ENCODE measurements at places on chromosomes 4 and X. TPM values are rescaled to one million over a fixed set of nuclear protein-coding genes. Genes with fewer than 3 reads are reported as not detected.

The BEX5 gene
- total RNA-seq, result not detected

The ARHGEF38 gene
- under 0.01 TPM for total RNA-seq

The CXCL3 gene
- total RNA-seq, result 0.85 TPM

The HOPX gene
- total RNA-seq, result 2.6 TPM

The ZMAT1 gene
- total RNA-seq, result 1.3 TPM

The DMD gene
- total RNA-seq, result 2.4 TPM

The LSM6 gene
- 28.4 TPM for total RNA-seq

DNA sequence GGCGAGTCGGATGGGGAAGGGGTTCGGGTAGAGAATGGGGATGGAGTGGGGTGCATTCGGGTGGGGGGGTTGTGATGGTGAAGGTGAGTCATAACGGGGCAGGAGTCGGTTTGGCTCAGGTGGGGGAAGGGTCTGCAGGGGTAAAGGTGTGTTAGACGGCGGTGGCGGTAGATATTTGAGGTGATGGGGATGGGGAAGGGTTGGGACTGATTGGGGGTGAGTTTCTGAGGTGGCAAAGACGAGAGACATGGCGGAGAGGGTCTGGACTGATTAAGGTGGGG, 738 bp downstream of the SYP start:
- no peak for DNase-seq

DNA sequence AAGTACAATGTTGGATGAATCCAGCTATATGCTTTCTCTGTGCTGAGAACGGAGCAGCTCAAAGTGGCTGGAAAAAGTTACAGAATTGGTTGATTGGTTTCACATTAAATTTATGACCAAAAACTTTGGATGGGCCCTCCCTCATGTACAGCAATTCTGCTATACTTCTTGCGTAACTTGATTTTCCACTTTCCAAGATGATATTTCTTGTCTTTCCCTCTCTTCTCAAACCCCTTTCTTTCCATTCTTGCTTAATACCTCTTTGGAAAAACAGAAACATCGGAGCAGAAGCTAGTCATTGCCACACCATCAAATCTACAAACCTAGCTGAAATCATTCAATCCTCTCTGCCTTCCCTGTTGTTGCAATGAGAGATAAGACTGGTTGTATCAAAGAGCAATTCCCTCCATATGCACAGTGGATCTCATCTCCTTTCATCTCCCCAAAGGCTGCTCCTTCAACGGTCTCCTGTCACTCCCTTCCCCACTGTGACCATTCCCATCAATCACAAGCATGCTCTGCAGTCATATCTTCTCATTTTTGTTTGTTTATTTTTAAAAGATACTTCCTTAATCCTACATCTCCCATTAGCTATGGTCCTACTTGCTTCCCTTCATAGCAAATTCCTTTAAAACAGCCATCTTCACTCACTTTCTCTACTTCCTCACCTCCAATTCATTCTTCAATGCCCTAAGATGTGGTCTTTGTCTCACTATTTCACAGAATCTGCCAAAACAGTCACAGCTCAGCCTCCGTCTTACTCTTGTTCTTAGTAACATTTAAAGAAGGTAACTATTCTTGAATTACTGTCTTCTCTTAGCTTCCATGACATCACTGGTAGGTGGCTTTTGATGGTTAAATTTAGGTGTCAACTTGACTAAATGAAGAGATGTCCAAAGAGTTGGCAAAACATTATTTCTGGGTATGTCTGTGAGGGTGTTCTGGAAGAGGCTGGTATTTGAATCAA, 145.5 kb downstream of the FAM13A start:
- DNase-seq, result no peak

DNA sequence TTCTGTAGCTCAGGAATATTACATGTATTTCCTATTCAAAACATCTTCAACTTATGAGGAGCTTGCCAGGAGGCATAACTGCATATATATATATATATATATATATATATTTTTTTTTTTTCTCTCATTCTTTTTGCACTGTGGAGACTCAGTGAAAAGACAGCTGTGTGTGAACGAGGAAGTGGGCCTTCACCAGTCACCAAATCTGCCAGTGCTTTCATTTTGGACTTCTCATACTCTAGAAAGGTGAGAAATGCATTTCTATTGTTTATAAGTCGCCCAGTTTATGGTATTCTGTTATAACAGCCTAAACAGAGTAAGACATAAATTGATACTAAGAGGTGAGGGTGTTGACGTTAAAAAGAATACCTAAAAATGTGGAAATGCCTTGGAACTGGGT, 710.6 kb downstream of the TRAM1L1 start:
- no peak for DNase-seq

DNA sequence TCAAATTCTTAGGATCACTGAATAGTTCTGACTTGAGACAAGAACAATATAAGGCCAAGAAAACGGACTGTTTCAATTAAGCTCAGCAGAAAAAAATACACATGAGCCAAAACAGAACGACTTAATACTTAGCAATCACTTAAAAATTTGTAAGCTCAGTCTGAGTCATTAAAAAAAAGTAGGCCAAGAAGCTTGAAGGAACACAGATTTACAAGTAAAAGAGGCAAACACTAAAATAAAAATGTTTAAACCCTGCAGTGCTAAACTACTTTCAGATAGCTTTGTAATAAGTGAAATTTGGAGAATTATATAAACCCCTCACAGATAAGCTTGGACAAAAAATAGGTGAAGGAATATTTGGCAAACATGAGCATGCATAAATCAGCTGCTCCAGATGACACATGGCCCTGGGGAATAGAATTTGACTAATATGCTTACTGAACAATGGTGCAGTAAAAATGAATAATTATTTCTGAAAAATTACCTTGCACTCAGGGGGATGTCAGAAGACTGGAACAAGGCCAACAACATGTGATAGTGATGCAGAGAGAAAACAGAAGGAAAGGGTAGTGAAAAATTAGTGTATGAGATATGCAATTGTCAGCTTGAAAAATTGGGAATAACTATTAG, 49.6 kb downstream of the LNX1 start:
- peak; percentile 81 for DNase-seq

- peak; percentile 40 for DNase-seq
Measured at GRCh38 chr4:156598138-156598681, 373.4 kb downstream of the PDGFC start.

- no peak for DNase-seq
Measured at GRCh38 chrX:50456712-50457484, 13.7 kb downstream of the DGKK start.

GRCh38 chr4:99586322-99586721, 11.7 kb downstream of the MTTP start:
- DNase-seq, result peak; percentile 24

- no peak for DNase-seq
Measured at GRCh38 chr4:149884529-149885181, 69.0 kb upstream of the IQCM start.
